ENCODE measurements at places on chromosomes 16 and 17.

DNA sequence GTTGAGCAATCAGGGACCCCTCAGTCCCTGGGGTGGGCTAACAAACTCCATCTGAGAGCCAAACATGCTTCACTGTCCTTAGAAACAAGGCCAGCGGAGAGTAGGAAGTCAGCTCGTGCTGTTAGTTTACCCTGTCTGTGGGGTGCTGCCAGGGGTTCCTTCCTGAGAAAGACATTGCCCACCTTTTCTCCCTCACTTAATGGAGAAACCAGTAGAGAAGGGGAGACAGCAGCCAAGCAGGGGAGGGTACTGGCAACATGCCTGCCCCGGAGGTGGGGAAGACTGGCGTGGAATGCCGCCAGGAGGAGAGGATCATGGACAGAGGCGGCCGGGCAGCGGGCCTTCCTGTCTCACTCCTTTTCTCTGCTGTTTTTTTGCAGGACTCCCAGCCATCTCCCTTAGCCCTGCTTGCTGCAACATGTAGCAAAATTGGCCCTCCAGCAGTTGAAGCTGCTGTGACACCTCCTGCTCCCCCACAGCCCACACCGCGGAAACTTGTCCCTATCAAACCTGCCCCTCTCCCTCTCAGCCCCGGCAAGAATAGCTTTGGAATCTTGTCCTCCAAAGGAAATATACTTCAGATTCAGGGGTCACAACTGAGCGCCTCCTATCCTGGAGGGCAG, 19.9 kb downstream of the SP2 start:
- DNase-seq = no peak

GRCh38 chr16:67531247-67531646, 2.6 kb downstream of the RIPOR1 start:
- DNase-seq = no peak

DNA sequence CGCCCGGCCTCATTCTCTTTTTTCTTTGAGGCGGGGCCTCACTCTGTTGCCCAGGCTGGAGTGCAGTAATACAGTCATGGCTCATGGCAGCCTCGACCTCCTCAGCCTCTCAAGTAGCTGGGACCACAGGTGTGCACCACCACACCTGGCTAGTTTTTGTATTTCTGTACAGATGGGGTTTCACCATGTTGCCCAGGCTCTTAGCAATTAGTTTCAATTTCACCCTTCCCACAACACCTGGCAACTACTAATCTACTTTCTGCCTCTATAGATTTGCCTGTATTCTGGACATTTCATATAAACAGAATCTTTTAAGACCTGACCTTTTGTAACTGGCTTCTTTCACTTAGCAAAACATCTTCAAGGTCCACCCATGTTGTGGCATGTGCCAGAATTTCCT, 8.0 kb upstream of the NT5M start:
- no peak for DNase-seq

GRCh38 chr16:75305364-75306098, 54.1 kb upstream of the BCAR1 start:
- no peak for DNase-seq

DNA sequence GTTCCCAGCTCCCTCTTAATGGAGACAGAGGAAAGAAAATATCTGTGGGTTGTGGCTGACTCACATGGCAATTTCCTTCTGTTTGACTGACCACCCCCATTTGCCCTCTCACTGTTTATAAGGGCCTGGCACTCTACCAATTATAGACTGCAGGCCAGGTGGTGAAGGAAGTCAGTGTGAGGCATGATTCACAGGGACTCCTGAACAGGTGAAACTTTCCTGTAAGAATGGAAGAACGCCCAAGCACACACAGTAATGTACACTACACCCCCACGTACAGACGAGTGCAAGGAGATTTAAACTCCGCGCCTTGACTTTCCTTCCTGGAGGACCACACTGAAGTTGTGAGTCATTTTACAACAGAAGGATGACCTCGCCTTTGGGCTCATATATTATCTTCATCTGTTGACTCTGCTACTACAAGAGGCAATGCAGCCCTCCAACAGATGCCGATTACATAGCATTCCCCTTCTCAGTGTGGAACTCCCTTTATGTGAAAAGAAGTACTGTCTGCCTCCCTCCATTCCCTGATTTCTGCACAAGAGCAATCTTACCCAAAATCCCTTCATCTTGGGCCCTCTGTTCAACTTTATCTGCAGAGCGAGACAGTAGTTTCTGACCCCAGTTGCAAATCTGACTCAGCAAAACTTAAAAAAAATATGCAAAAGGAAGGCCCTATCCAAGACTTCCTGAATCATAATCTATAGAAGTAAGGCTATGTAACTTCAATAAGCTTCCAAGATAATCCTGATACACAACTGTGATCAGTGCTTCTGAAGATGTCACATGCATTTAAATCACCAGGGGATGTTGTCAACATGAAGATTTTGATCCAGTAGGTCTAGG, 163.6 kb downstream of the SHISA6 start:
- DNase-seq = no peak

- no peak for DNase-seq
These were observed 5.7 kb downstream of the IRX5 start for GRCh38 chr16:54936201-54936978.

- DNase-seq = peak; percentile 50
These were observed 65.9 kb downstream of the EMP2 start for GRCh38 chr16:10514369-10515055.

DNA sequence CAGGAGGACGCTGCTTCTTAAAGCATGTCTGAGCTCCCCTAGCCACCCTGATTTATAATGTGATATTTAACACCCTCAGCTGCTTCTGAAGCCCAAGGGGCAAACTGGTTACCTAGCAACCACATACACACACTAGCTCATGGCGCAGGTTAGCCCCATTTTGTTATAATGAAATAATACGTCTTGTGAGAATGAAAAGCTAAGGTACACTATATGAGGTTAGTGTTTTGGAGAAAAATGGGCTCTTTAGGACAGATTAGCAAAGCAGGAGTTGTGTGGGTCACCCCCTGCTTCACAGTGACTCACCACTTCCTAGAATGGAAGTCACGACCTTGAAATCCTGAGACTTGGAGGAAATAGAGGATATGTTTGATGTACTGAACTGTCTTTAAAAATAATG, 404.8 kb upstream of the HSBP1 start:
- no peak for DNase-seq

GRCh38 chr17:64262198-64262999, 661 bp downstream of the TEX2 start:
- DNase-seq = peak; percentile 49

DNA sequence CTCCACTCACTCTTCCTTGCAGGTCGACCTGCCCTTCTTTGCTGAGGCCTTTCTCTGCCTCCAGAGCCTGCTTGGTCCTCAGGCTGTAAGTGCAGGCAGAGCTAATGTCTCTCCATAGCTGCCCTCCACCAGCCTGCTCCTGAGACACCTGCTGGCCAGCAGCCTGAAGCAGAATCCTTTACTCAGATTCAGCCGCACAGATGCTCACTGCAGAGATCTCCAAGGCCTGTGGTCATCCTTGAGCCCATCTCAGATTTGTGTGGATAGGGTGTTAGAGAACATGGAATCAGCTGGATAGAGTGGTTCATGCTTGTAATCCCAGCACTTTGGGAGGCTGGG, 11.5 kb downstream of the DEXI start:
- no peak for DNase-seq

DNA sequence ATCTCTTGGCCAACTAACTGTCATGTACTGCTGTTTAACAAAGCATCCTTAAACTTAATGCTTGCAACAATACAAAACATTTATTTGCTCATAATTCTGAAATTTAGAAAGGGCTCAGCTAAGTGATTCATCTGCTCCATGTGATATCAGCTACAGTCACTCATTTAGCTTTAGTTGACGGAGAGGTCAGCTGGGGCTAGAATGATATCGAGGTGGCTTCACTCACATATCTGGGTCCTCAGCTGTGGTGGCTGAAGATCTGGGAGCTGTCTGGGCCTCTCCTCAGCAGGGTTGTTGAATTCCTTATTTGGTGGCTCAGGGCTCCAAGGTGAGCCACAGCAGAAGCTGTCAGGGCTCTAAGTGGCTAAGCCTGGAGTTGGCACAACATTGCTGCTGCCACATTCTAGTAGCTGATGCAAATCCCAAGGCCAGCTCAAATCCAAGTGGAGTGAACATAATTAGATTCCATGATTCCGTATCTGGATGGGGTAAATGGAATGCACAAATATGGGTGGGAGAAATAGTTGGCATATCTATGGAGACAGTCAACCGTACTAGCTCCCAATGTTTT, 62.8 kb downstream of the HS3ST3A1 start:
- no peak for DNase-seq

GRCh38 chr17:43467981-43468581, 15.7 kb upstream of the DHX8 start:
- DNase-seq = no peak

GRCh38 chr17:51103050-51103449, 17.6 kb downstream of the SPAG9 start:
- DNase-seq = no peak

DNA sequence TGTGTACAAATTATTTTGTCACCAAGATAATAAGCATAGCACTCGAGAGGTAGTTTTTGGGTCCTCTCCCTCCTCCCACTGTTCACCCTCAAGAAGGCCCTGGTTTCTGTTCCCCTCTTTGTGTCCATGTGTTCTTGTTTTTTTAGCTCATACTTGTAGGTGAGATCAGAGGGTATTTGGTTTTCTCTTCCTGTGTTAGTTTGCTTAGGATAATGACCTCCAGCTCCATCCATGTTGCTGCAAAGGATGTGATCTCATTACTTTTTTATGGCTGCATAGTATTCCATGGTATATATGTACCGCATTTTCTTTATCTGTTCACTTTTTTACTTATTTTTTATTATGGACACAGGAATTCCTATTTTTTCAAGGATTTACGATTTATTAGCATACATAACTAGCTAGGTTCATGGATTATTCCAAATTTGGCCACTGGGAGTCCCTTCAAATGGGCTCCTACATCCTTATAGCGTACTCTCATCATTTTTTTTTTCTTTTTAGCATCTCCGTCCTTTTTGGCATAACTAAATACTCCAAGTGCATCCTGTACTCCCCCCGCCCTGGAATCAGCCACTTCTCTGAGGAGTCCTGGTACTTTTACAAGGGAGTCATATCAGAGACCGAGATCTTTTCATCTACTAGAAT, 7.3 kb downstream of the TADA2A start:
- DNase-seq = no peak

GRCh38 chr16:11738742-11739544, 3.7 kb downstream of the TXNDC11 start:
- DNase-seq = no peak

GRCh38 chr16:3482659-3483241, 12.5 kb downstream of the C16orf90 start:
- no peak for DNase-seq

GRCh38 chr16:76535-77272, 1.3 kb upstream of the MPG start:
- DNase-seq = no peak

GRCh38 chr17:37694734-37695133, 50.1 kb downstream of the HNF1B start:
- DNase-seq = no peak

GRCh38 chr17:82332669-82333278, 792 bp downstream of the SECTM1 start:
- no peak for DNase-seq

- no peak for DNase-seq
These were observed 75.9 kb downstream of the C16orf95 start for GRCh38 chr16:87241137-87241771.

DNA sequence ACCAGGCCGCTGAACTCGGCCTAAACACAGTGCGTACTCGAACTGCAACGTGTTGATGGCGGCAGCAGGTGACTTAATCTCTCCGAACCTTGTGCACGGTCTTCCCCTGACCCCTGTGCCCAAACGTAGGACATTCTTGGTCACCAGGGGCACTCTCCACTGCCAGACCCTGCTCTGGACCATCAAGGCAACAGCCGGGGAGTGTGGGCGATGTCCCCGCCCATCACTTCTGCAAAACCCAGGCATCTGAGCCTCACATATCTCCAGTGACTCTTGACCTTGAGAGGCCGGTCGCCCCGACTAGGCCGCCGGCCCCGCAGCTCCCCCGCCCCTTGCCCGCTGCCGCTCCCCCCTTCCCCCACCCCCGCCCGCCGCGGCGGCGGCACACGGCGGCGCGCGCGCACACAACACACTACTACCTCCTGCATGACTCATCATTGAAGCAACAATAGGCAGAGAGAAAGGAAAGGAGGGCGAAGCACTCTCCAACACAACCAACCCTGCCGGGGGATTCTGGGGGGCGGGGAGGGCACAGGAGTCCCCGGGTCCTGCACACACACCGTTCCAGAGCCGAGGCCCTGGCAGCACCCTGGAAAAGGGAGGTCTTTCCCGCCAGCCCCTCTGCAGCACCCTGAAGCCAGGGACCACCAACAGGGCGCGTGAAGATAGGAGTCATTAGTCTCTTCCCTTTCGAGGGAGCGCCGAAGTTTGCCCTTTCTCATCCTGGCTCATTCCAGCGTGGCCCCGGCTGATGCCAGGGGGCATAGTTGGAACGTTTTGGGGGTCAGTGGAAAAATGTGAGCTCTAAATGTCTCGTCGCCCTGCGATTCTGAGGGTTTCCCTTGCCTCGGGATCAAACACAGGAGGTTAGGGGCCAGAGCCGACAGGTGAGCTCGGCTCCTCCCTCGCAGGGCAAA, 1.9 kb downstream of the MNT start:
- no peak for DNase-seq

DNA sequence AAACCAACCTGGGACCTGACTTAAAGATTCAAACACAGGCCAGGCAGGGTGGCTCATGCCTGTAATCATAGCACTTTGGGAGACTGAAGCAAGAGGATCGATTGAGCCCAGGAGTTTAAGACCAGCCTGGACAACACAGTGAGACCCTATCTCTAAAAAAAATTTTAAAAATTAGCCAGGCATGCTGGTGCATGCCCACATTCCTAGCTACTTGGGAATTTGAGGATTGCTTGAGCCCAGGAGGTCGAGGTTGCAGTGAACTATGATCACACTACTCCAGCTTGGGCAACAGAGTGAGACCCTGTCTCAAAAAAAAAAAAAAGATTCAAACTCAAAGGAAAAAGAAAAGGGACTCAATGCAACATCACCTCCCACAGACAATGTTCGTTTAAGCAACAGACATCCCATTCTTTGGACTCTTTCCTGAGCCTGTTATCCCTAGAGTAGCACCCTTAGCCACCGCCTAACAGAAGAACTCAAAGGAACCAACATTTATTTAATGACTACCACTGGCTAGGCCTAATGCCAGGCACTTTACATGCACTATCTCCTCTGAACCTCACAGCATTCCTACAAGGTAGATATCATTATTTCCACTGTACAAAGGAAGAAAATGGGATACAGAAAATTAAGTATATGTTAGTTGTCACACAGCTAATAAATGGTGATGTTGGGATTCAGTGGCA, 12.7 kb downstream of the MYO18A start:
- no peak for DNase-seq

GRCh38 chr16:14531613-14532012, 98.4 kb downstream of the PARN start:
- no peak for DNase-seq
